Activated CD4-positive, CD25-positive, alpha-beta regulatory T cell treated with anti-CD3 and anti-CD28 coated beads, Interleukin-2, amount 50 U/mL, for 24 hours (primary cell): ENCODE measurements at places on chromosomes 1 and 21.

GRCh38 chr21:30269803-30270530 lies 12.8 kb downstream of the KRTAP24-1 start:
- no peak for ATAC-seq

GRCh38 chr1:2528966-2529783 lies 888 bp downstream of the HES5 start:
- no peak for ATAC-seq

- peak; percentile 68 for ATAC-seq
These were observed 32.7 kb upstream of the ATP5PO start for GRCh38 chr21:33948096-33948950.

DNA sequence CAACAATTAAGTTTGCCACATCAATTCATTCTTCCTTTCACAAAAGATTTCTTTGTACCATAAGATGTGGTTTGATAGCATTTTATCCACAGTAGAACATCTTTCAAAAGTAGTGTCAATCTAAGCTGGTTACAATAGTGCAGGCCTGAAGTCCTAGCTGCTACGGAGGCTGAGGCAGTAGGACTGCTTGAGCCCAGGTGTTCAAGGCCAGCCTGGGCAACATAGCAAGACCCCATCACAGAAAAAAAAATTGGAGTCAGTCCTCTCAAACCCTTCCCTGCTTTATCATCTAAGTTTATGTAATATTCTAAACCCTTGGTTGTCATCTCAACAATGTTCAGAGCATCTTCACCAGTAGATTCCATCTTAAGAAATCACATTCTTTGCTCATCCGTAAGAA lies 31.7 kb downstream of the DENND1B start:
- ATAC-seq, result no peak

GRCh38 chr1:208233546-208233945 lies 10.6 kb downstream of the PLXNA2 start:
- ATAC-seq, result no peak

DNA sequence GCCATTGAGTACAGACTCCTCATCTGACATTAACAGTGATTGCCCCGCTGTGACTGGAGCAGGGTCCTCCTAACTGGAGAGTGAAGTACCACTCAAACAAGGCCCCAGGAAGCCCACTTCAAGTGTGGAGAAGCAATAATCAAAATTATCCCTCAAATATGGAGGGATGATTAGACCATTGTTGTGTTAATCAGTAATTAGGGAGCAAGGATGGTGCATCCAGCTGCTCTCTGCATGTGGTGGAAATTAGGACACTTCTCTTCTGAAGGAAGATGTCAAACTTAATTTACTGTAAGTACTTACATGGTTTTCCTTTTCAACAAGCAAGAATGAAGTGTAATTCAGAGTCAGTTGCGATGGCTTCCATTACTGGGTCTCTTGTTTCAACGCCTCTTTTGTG lies 3.4 kb upstream of the ZP4 start:
- no peak for ATAC-seq

- ATAC-seq, result no peak
These were observed 23.5 kb downstream of the CNN3 start for GRCh38 chr1:94903280-94904009.

DNA sequence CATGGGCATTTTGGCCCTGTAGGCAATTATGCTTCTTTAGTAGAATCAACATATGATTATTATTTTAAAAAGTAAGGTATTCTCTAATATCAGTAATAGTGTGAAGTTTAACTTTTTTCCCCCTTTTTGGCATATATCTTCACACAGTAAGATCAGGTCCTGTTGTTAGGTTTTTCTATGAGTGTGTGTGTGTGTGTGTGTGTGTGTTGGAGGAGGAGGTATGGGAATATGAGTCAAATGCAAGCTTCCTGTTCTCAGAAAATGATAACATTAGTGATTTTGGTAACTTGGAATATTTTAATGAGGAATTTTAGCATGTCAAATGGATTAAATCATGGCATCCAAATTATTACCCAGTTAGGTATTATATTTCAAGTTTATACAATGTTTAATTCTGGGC lies 65.8 kb upstream of the BCL10 start:
- ATAC-seq, result no peak

DNA sequence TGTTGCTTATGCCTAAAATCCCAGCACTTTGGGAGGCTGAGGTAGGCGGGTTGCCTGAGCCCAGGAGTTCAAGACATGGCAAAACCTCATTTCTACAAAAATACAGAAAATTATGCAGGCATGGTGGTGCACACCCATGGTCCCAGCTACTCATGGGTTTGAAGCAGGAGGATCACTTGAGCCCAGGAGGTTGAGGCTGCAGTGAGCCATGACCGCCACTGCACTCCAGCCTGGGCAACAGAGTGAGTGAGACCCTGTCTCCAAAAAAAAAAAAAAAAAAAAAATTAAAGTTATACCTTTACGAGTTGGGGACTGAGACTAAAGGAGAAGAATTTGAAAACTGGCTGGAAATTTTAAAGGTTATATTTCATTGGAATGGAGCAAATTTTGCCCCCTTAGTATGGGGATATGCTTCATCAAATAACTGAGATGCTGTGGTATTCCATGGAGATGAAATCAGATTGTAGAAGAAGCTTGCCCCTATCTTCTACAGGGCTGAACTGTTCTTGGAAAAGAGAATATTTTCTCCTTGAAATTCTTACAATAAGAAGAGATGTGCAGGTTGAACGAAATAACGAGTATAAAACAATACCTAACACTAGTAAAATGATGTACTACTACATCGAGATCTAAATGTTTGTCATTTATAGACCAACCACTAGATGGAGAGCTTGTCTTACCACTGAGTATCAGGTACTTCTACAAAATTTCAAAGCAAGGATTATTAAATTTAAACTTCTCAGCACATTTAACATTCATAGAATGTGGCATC lies 34.9 kb upstream of the SCYL3 start:
- peak; percentile 60 for ATAC-seq

GRCh38 chr1:92038695-92039346 lies 9.0 kb downstream of the EPHX4 start:
- no peak for ATAC-seq

GRCh38 chr1:100499194-100499811 lies 38.6 kb upstream of the GPR88 start:
- ATAC-seq, result no peak

GRCh38 chr1:63799820-63800219 lies 26.0 kb downstream of the ROR1 start:
- no peak for ATAC-seq

DNA sequence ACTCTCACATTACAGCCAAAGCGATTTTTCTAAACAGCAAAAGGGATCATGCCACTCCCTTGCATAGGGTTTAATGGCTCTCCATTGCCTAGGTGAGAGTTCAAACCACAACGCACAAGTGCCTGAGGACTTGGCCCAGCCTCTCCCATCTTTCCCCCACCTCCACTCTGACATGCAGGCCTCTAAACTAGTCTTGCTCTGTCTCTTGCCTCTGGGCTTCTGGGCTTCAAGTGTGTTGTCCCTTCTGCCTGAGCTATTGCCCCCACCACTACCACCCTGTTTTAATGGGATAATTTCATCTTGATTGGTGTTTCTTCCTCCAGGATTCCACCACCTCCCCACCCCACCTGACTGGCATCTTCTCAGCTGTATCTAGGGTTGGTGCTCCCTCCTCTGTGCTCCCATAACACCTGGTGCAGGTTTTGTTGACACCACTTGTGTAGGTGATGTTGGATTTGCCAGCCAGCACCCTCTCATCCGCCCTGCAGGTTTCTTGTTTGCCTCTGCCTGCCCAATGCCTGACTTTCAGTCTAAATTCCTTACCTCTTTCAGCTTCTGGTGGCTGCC lies 2.7 kb upstream of the ZBTB21 start:
- no peak for ATAC-seq

GRCh38 chr1:169103480-169103893 lies 3.0 kb upstream of the ATP1B1 start:
- no peak for ATAC-seq

DNA sequence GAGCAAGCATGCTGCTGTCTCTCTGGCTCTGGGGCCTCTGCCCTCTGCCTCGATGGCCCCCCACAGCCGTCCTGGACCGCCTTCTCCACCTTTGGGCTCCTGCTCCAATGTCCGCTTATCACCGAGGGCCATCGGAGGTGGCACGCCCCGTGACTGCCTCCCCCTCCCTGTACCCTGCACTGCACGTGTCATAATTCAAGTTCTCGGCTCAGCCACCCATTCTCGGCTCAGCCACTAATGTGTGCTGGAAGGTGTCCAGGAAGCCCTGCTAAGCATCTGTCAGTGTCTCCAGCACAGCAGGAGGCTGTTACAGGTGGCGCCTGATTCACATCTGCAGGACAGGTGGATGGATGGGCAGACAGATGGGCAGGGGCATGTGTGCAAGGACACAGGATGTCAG lies 45.5 kb downstream of the TP73 start:
- ATAC-seq, result no peak

GRCh38 chr1:239896569-239896968 lies 195.1 kb upstream of the FMN2 start:
- ATAC-seq, result no peak

- ATAC-seq, result no peak
These were observed 28.9 kb downstream of the UCHL5 start for GRCh38 chr1:193030280-193030679.

- ATAC-seq, result no peak
These were observed 14.9 kb upstream of the SLC44A5 start for GRCh38 chr1:75625795-75626194.

GRCh38 chr21:45818276-45818903 lies 163.2 kb upstream of the COL6A1 start:
- peak; percentile 75 for ATAC-seq

DNA sequence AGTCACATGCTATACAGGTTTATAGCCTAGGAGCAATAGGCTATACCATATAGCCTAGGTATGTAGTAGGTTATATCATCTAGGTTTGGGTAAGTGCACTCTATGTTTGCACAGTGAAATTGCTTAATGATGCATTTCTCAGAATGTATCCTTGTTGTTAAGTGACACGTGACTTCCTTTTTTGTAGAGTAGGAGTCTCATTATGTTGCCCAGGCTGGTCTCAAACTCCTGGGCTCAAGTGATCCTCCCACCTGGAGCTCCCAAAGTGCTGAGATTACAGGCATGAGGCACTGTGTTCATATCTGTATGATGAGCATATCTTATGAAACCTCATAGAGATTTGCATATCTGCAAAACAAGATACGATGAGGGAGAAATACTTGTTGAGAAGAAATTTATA lies 13.8 kb upstream of the ABCB10 start:
- no peak for ATAC-seq

GRCh38 chr1:25573961-25574360 lies 30.6 kb downstream of the LDLRAP1 start:
- no peak for ATAC-seq
